ENCODE measurements at places on chromosomes 2 and 18.

DNA sequence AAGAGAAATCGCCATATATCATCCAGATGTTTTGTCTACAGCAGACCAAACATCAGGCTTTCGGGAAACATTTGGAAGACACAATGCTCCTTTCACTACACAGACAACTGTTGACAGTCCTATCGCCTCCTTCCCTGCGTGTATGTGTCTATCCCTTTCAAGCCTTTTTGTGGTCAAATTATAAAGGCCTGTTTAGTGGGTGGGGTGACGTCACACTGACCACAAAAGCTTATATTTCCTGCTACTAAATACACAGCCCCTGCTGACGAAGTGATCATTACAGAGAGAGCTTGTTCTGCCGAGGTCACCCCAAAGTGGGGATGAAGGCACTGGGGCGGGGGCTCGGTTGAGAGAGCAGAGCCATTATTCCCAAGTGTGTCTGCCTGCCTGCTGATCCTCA, 302.7 kb upstream of the TNP1 start:
- DNase-seq, result no peak

GRCh38 chr2:26952374-26952773, 18.1 kb upstream of the MAPRE3 start:
- DNase-seq, result no peak

GRCh38 chr18:23693846-23694245, 4.6 kb downstream of the LAMA3 start:
- DNase-seq, result no peak

DNA sequence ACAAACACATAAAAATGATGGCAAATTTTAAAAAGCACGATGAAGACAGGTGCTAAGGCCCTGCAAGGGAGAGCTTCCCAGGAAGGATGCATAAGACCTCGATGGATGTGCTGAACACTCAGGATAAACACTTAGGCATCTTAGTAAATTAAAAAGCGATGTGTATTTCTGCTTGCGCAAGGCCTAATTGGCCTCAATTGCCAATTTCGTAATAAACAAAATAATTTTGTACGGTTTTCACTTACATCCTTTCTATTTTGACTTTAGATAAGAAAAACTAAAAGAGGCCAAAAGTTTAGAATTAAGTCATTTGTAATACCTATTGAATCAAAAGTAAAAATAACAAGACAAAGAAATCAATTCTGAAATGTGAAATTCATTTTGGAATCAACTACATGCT, 189.1 kb downstream of the TCF4 start:
- DNase-seq, result no peak

- no peak for DNase-seq
Observed at GRCh38 chr2:132901661-132902060, 231.7 kb upstream of the LYPD1 start.

DNA sequence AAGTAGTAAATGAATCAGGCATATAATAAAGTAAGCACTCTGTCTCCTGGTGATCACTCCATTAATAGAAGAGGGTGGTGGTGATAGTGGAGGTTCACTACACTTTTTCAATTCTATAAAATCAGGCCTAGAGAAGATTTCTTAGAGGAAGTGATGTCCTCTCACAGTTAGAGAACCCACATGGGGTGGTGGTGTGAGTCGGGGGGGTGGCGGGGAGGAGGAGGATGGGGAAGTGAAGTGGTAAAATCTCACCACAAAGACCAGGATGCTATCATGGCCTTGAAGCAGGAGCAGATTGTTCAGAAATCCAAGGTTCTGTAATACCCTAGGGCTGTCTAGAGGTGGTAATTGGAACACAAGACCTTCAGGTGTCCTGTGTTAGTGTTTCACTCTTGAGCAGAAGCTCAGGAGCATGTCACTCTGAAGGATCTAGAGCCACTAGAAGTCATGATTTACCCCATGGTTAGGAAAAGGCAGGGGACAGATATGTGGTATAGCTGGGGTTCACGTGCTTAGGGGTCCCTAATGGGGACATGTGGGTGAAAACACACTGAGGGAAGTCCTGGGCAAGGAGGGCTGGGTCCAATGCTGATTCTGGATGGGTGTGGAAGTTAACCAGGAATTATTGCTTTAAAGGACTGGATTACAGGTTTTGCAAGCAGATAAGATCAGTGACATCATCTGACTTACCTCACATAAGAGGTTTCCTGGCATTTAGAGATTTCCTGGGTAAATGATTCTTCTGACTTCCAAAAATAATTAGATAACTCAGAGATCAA, 31.0 kb downstream of the RNF125 start:
- DNase-seq, result no peak

- DNase-seq, result no peak
Observed at GRCh38 chr2:86039178-86039962, 66.3 kb downstream of the POLR1A start.
